ENCODE measurements at places on chromosomes 5 and 9.

GRCh38 chr5:143141652-143142051 is 261.8 kb downstream of the NR3C1 start:
- DNase-seq = no peak

DNA sequence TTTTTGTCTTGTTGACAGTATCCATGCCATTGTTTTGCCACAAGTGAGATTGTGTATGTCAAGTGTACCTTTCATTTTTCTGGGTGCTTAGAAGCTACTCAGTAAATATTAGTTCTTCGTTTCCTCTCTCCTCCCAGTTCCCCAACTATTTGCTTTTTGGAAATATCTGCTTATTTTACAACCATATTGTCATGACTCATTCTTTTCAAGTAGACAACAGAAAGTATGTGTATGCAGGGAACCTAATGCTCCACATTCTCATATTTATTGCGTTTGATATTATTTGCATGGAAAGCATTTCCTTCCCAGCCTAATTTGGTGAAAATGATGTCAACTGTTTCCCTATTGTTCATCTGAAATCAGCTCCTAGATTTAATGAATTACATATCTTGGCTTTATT is 483.7 kb upstream of the RIOK2 start:
- DNase-seq = no peak

- no peak for DNase-seq
Observed at GRCh38 chr5:7705261-7705660, 145.7 kb downstream of the CFAP90 start.

GRCh38 chr9:89576404-89576839 is 28.4 kb upstream of the GADD45G start:
- no peak for DNase-seq

GRCh38 chr5:108801776-108802175 is 54.1 kb downstream of the FER start:
- no peak for DNase-seq

DNA sequence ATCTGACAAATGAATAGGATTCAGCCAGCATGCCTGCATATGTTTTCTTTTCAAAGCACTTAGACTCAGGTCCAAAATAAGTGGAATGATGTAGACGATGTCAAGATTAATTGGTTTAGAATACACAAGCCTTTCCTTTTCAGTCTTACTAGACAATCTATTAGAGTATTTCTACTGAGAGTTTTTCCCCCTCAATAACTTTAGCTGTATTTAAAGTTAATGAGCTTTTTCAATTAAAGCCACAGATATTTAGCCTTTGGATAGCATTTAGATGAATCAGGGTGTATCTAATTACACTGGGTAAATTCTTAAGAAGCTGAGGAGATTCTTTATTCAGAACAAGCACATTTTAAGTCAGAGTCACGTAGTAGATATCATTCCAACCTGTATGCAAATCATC is 198.7 kb upstream of the MPDZ start:
- DNase-seq = no peak

DNA sequence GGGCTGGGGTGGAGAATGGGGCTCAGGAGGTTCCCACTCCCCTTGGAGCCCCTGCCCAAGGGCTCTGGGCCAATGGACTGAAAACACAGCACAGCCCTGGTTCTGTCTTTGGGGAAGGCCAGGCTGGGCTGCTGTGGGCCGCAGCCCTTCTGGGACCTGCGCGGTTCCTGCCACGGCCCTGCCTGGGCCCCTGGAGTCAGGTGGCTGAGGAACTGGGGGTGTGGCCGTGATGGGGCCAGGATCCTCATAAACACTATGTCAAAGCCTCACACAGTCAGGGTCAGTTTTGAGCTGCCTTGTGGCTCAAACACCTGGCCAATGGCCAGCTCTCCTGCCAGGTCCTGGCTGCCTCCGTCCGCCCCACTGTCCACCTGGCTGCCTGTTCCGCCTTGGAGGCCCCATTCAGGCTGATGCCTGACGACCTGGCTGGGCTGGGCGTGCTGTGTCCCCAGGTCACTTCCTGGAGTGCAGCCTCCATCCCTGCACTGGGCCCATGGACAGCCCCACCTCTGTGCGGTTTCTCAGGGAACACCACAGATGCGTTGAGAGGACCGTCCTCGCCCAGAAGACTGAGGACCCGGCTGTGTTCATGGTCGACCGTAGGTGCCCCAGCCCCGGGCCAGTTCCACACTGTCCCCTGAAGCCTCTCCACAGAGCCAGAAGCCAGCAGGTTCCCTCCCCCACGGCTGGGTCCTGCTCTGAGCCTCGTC is 27.5 kb downstream of the PAEP start:
- DNase-seq = no peak

GRCh38 chr5:131854134-131854533 is 57.3 kb upstream of the FNIP1 start:
- DNase-seq = no peak

- peak; percentile 53 for DNase-seq
Observed at GRCh38 chr9:136056546-136057235, 38.4 kb downstream of the NACC2 start.

- DNase-seq = no peak
Observed at GRCh38 chr5:89827359-89827758, 582.2 kb downstream of the CETN3 start.

- no peak for DNase-seq
Observed at GRCh38 chr5:65766781-65767180, 44.8 kb downstream of the NLN start.

DNA sequence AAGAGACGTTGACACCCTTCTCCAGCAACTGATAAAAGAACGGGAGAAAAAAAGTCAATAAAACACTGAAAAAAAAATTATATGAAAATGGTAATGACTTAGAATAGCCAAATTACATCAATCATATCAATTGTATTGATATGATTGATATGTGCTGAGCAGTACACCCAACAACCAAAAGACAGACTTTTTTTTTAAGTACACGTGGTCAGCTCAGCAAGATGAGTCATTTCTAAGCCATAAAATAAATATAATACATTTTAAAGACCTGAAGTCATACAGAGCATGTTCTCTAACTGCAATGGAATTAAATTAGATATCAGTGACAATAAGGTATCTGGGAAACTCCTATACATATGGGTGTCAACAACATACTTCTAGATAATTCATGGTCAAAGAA is 30.9 kb upstream of the OLFM1 start:
- no peak for DNase-seq

GRCh38 chr9:93954434-93955061 is 607 bp downstream of the BARX1 start:
- DNase-seq = no peak

GRCh38 chr5:135306557-135306956 is 92.5 kb downstream of the MACROH2A1 start:
- peak; percentile 44 for DNase-seq

DNA sequence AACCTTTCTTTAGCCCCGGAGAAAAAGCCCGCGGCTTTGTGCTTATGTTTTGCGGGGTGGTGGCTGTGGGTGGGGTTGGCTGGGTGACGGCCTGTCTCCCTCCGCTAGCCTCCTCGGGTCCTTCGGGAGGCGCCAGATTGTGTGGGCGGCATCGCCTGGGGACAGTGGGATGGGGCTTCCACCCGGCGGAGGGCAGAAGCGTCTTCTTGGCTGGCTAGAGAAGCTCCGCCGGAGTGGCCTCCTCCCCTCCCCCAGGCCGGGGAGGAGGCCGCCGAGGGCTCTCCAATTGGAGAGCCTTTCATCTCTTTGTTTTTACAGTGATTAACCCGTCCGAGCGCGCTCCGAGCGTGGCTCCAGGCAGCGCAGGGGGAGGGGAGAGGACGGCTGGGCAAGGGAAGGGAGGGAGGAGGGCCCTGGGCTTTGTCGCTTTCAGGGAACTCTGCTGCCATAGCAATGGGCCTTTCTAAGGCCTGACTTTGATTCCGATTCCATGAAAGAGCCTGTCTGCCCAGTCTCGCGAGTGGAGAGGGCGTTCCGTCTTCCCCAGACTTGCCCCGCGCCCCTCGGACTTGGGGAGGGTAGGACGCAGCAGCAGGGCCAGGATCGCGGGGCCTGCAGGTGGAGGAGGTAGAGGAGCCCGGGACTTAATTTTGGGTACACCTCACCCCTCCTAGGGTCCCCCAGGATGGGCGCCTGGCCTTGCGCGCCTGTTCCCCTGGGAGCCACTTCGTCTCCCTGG is 36.7 kb upstream of the TIFAB start:
- DNase-seq = peak; percentile 43

- DNase-seq = no peak
Observed at GRCh38 chr9:130793589-130793988, 41.5 kb upstream of the ABL1 start.

GRCh38 chr5:139341689-139342422 is at the start of gene PAIP2:
Gene PAIP2 (plus strand): TSS chr5:139341854. CDS start chr5:139363785, 21,931 bp downstream.
- DNase-seq = peak; percentile 99

DNA sequence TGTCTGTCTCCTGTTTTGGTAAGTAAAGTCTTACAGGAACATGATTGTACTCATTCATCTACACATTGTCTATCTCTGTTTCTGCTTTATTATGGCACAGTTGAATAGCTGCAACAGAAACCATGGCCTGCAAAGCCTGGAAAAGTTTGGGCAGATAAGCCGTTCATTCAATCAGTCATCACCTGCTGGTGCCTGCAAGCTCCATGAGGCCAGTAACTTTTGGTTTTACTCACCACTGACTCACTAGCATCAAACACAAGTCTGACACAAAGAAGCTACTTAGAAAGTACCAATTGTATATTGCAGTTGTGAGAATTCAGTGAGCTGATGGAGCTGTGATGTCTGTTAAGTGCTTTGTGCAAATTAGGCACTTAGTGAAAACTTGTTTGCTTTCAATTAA is 373.6 kb upstream of the SGCD start:
- no peak for DNase-seq

- no peak for DNase-seq
Observed at GRCh38 chr5:88236866-88237642, 31.6 kb downstream of the TMEM161B start.

GRCh38 chr5:6633469-6634245 is 417 bp downstream of the SRD5A1 start:
- DNase-seq = no peak

- no peak for DNase-seq
Observed at GRCh38 chr5:31770132-31770720, 131.3 kb downstream of the PDZD2 start.

- DNase-seq = no peak
Observed at GRCh38 chr5:118561971-118562370, 426.4 kb downstream of the DTWD2 start.

DNA sequence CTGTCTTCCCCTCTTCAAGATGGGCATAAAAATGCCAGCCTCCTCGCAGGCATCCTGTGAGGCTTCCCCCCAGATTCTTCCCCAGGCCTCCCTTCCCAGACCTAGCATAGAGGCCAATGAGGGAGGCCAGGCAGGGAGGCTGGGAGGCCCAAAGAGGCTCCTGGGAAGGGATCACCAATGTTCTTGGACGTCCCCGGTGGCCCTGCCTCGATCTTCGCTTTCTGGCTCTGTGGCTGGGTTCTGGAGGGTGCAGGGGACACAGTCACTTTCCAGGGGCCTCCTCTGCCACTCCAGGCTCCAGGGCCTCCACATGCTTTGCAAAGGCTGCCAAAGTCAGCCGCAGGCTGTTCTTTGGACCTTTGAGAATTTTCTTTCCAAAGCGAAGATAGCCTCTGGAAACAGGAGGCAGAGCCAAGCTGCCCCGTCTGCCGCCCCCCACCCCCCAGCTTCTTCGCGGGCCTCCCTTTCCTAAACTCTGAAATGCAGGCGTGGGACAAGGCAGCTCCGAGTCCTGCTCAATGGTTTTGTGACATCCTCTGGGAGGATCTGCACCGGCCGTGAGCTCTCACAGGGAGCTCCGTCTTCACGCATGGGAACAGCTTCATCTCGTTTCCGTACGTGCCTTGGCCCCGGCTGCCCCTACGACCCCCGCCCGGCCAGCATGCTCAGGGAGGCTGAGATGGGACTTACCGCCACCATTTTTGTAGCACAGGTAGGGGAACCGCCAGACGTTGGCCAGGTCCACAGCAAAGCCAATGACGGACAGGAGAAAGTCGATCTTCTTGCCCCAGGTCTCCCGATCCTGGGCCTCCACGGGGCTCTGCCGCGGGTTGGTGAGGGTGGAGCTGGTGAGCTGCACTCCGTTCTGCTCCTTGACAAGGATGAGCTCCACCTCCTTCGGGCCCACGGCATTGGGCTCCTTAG is 2.8 kb downstream of the SLC6A3 start:
- no peak for DNase-seq

DNA sequence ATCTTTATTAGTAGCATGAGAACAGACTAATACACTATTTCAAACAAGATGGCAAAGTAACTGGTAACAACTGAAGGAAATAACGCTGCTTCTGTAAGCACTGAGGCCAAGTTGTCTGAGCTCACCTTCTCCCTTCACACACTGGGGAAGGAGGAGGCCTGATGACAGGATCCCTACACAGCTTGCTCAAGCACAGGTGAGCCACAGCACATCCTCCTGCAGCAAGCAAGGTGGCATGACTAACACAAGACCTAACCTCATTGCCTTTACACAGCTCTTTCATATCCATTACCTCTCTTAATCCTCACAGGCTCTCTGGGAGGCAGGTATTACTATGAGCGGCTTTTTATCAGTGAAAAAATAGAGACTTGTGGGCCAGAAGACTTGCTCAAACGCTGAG is 83.3 kb downstream of the ARL15 start:
- no peak for DNase-seq

GRCh38 chr5:162870966-162871365 is 566.4 kb upstream of the CCNG1 start:
- DNase-seq = no peak

GRCh38 chr5:131974016-131974415 is 28.6 kb upstream of the MEIKIN start:
- DNase-seq = no peak

Measured in activated effector memory CD4-positive, alpha-beta T cell treated with anti-CD3 and anti-CD28 coated beads, Interleukin-2, amount 50 U/mL, for 16 hours (primary cell).